ENCODE measurements at places on chromosomes 4 and X.

GRCh38 chr4:123419885-123420755 is 23.5 kb downstream of the SPRY1 start:
- no peak for DNase-seq

DNA sequence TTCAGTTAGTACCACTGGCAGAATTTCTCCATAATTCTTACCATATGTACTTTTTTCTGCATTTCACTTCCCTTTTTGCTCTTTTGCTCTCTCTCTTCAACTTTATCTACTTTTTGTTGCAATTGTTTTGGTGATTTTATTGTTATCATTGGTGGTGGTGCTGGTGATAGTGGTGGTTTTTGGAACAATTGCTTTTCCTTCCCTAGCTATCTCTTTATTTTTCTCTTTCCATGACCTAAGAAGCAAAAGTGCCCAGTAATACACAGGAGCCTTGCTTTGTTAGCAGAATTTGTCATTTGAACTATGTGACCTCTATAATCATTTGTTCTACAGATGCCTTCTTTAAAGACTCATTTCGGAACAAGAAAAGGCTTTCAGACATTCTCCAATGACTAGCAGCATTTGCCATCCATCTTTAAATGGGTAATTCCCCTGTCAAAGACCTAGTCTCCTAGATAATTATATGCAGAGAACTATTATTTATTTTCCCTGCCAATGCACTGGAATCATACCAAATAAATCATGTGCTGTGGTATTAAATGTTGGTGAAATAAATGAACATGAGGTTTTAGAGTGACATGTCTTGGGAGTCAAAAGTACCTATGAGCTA is 154.5 kb downstream of the GASK1B start:
- no peak for DNase-seq

DNA sequence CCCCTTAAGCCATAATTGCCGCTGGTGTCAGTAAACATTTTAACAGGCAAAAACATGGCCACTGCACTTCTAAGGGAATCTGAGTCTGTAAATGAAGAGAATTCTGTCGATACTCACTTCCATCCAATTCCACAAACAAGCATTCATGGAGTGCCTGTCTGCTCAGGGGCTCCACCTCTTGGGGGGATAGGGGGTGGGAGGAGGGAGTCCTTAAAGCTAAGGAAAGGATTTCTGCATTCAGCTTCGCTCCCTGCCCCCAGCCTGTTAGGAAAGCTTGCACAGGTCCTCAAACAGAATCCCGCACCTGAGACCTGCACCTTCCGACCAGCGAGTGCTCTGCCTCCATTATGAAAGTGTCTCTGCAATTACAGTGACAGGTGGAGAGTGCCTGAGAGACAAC is 130.2 kb upstream of the KIT start:
- no peak for DNase-seq

DNA sequence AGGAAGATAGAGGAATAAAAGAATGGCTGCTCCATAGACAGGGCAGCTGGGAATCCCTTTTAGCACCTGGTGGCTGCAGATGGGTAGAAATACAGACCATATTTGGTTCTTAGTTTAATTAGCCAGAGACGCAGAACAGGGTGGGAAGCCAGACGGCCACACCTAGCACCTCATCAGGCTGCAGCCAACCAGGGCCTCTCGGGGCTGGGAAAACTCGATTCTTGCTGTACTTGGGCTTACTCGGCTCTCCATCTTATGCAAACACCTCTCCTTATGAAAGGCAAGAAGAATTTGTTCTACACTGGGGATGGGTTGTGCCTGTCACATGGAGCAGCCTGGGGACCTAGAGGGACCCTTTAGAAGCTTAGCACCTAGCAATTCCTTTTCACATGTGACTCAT is 19.7 kb downstream of the IRAK1 start:
- no peak for DNase-seq

- no peak for DNase-seq
These were observed 7.5 kb downstream of the MSX1 start for GRCh38 chr4:4866866-4867374.

GRCh38 chrX:100672966-100673365 is 29.0 kb downstream of the SRPX2 start:
- DNase-seq, result no peak

DNA sequence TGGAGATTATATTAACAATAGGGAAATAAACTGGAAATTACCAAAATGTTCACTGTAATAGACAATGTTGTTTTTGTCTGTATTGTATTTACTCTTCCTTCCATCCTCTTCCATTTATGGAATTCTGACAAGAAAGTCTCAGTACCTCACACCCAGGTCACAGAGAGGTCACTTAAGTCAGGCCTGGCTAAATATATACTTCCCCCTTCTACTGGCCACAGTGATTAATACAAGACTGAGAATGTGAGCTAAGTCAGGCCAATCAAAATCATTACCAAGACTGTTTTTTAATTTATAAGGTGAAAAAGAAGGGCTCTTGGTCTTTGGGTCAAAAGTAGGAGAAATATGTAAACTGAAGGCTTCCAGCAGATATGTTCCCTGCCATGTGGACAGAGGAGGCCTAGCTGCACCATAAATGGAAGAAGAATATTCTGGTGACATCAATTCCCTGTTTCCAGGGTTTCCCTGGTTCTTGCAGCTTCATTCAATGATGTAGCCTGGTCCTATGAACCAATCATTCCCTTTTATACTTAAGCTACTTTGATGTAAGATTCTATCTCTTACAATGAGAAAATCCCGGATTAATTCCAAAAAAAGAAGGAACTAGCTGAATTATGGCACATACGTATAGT is 64.3 kb downstream of the LRBA start:
- DNase-seq, result no peak

GRCh38 chr4:56127716-56128115 is 179.0 kb downstream of the CEP135 start:
- DNase-seq, result no peak

DNA sequence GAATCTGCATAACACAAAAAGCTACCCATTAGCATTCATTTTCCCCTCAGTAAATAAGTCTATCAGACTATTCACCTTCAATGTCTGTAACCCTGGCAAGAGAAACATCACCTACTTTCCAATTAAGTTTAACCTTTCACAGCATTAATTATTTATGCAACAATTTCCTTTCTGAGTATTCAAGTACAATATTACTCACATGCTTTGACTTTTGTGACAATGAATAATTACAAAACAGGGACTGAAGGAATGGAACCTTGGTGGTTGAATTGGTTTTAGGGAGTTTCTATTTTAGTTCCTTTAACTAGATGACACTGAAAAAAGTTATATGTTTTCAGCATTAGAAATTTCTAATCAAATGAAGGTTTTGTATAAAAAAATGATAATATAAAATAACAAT is 932.3 kb upstream of the EPHA5 start:
- no peak for DNase-seq

DNA sequence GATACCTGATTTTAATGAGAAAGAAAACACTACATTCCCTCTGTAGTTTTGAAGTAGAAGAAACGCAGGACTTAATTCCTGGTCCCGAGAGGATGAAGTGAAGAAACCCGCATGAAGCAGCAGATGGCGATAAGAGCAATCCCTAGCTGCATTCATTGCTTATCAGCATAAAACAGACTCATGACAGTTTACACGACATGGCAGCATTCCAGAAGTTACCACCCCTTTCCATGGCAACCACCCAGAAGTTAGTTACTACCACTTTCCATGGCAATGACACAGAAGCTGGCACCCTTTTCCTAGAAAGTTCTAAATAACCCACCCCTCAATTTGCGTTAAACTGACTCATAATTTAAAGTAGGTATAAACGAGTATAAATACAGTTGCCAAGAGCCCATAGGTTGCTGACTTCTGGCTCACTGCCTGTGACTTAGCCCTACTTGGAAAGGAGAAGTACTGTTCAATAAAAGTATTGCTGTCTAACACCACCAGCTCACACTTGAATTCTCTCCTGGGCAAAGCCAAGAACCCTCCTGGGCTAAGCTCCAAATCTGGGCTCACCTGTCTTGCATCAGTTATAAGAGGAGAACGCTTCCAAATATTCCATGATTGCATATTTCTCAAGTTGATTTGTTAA is 5.5 kb upstream of the XAGE2 start:
- DNase-seq, result no peak

DNA sequence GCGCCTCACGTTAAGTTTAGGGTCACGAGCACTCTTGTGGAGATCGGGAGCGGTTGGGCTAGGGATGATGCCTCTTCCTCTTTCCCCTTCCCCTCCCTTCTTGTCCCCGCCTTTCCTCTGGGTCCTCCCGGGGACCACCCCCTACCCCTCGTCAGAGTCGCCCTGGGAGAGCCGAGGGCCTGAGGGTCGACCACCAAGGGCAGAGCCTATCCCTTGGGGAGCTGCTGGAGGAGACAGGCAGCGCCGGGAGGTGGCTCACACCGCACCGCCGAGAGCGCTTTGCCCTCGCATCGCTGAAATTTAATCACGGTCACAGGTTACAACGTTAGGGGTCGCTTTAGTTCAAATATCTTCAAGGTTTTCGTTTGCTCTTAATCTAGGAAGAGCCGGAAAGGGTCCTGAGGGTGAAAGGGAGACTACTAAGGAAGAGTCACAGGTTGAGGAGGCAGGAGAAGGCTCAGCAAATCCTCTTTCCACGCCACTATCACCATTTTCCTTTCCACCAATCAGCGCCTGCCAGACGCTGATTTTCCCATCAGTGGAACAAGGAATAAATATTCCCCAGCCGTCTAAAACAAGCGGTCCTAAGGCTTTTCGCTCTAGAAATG is 528 bp upstream of the SNCA start:
- no peak for DNase-seq
